ENCODE measurements at places on chromosomes 1 and 21.

DNA sequence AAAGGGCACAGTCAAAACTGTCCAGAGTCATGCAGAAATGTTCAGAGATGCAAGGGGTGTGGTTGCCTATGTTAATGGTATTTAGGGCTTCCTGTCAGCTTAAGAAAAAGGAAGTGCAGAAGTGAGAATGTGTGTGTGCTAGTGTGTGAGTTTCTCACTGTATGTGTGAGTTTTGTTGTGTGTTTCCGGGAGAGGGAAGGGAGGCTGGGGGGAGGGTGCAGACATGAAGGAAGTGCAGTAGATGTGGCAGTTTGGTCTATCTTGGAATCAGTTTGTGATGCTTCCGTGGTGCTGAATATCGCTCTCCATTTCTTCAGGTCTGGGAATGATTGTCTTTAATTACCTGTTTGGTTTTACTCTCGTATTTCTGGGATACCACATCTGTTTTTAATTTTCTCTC lies 16.5 kb upstream of the ATP6V1G3 start:
- peak; percentile 57 for ATAC-seq

DNA sequence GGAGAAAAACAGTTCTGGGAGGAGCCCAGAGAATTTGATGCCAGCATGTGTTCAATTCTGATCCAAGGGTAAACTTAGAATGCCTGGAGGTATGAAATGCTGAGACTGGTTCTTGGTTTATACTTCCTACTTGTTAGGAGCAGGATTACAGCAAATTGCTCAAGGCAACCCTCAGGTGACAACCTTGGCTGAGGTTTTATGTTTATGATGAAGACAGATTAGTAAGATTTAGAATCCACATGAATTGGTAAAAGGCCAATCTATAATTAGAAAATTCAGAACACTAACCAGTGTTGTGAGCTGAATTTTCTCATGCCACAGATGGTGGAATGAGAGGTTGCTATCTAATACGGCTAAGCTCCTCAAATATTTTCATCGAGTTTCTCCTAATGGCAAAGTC lies 235.3 kb upstream of the NRIP1 start:
- no peak for ATAC-seq

- ATAC-seq, result peak; percentile 17
Measured at GRCh38 chr21:29018540-29018939, 609 bp downstream of the RWDD2B start.

DNA sequence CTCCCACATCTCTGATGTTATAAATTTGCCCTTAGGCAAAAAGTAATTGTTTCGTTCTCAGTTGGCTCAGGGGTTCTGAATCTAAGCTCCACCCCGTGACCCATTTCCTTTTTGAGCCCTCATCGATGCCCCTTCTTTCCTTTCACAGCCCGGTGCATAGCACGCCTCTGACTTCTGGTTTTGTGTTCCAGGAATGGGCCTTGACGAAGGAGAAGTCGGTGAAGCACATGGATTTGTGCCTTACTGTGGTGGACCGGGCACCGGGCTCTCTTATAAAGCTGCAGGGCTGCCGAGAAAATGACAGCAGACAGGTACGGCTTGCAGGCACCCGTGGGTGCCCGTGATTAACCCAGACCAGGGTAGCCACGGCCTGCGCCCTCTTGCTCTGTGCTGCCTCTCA lies 151.9 kb downstream of the PGBD5 start:
- ATAC-seq, result no peak

GRCh38 chr1:151583796-151584195 lies 28.1 kb upstream of the SNX27 start:
- ATAC-seq, result no peak

GRCh38 chr1:24970926-24971875 lies 41.1 kb upstream of the RUNX3 start:
- ATAC-seq, result peak; percentile 4

DNA sequence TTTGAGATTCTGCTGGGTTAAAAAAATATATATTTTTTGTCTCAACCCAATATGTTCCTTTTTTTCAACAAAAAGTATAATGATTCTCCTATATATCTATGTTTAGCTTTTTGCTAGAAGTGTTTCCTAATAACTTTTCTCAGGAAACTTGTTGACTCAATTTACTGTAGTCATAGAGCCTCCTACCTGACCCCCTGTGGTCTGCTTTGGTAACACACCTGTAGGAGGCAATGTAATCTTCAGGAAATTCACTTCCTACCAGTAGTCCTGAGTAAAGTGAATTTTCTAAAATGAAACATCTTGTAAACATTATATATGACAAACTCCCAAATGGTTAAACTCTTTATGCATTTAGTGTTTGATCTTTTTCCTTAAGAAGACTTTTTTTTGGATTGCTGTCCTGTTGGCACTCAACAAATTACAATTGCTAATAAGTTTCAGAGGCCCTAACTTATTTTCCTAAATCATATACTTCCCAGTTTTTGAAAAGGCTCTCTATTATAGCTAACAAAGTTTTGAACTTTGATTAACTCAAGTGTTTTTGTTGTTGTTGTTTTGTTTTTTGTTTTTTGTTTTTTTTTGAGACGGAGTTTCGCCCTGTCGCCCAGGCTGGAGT lies 118.3 kb downstream of the OLFML2B start:
- peak; percentile 38 for ATAC-seq
